ENCODE measurements at places on chromosomes 11 and 22. TPM values are rescaled to one million over a fixed set of nuclear protein-coding genes. Genes with fewer than 3 reads are reported as not detected.

- no peak overlapping the region for H3K27ac ChIP-seq
- no peaks in the 10 kb centered on the region for H3K36me3 ChIP-seq
- DNase-seq: no peak
- H3K27me3 ChIP-seq: no peaks in the 10 kb centered on the region
Observed at GRCh38 chr11:91859666-91860065, 365.0 kb upstream of the FAT3 start.

Gene MLC1
- total RNA-seq: 0.14 TPM

Gene MMP1
- total RNA-seq: 15.7 TPM

DNA sequence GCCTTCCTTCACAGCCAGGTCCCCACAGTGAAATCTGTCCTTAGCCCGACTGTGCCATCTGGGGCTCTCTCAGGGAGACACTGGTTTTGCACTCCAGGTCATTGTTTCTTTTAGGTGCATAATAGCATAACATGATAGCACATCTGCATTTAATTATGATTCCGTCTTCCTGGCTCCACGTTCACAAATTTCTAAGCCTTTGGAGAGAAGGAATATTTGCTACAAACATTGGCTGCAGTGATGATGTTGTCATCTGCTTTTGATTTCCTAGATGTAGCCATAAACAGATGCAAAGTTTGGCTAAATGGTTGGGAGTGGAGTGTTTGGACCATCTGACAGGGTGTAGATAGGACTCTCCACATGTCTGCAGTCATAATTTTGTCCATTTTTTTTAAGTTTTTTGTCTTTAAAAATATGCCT lies 12.0 kb upstream of the CAT start:
- no peaks in the 10 kb centered on the region for H3K36me3 ChIP-seq
- DNase-seq: no peak
- H3K4me3 ChIP-seq: no peak overlapping the region

- no peaks in the 10 kb centered on the region for H3K27me3 ChIP-seq
- no peaks in the 10 kb centered on the region for H3K36me3 ChIP-seq
- no peaks in the 10 kb centered on the region for H3K4me1 ChIP-seq
- DNase-seq: no peak
- no peak overlapping the region for H3K27ac ChIP-seq
- no peak overlapping the region for H3K4me3 ChIP-seq
Observed at GRCh38 chr22:29872989-29873388, 10.0 kb upstream of the MTMR3 start.

Gene CSNK2A3
- 0.75 TPM for total RNA-seq

GRCh38 chr11:43920598-43921419 lies 21.6 kb upstream of the C11orf96 start:
- peaks cover 2% of the 10 kb centered on the region for H3K36me3 ChIP-seq
- H3K4me3 ChIP-seq: no peak overlapping the region
- no peaks in the 10 kb centered on the region for H3K27me3 ChIP-seq
- DNase-seq: peak; percentile 78
- H3K27ac ChIP-seq: no peak overlapping the region

GRCh38 chr11:107860688-107861087 lies 2.1 kb upstream of the SLC35F2 start:
- H3K4me1 ChIP-seq: peaks cover 5% of the 10 kb centered on the region
- H3K27ac ChIP-seq: no peak overlapping the region
- no peaks in the 10 kb centered on the region for H3K36me3 ChIP-seq

Gene OR8D1
- not detected for total RNA-seq

Gene SOX6
- 24.0 TPM for total RNA-seq

GRCh38 chr11:63998558-63999348 lies 12.5 kb downstream of the OTUB1 start:
- no peaks in the 10 kb centered on the region for H3K4me1 ChIP-seq
- peaks cover 4% of the 10 kb centered on the region for H3K36me3 ChIP-seq
- peak overlapping the region; percentile 37 for H3K27ac ChIP-seq
- no peak overlapping the region for H3K4me3 ChIP-seq

Gene VSIG2
- total RNA-seq: not detected

Gene PGA5
- not detected for total RNA-seq

DNA sequence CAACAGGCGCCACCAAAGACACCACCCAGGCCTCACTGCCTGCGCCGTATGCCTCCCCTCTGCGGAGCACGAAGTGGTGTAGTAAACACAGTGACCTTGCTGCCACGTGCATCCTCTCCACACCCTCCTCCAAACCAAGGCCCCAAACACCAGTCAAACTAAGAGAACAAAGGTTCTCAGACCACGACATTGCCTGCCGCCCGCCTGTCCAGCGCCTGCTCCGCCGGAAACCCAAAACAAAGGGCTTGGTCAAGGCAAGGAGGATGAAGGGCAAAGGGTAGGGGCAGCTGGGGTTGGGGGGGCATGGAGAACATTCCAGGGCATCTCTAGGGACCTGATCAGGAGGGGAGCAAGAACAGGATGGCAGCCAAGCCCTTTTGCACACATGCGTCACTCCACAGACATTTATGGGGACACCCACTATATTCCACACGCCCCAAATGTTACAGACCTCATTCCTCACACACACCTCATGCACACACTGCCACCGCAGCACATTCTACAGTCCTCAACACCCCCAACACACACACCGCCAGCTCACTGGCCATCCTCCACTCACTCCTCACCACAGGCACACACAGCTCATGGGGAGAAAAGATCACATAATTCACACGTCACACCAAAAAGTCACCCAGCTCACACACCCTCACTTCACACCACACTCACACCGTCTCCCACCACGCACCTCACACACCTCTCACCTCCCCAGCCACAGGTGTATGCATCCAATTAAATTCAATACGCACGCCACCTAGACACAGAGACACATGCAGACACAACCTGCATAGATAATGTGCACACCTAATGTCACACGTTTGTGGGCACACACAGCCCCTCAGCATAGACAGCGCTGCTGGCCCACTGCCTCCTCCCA lies 34.5 kb downstream of the PDE2A start:
- H3K4me1 ChIP-seq: peaks cover 5% of the 10 kb centered on the region
- DNase-seq: no peak
- no peaks in the 10 kb centered on the region for H3K36me3 ChIP-seq
- no peak overlapping the region for H3K27ac ChIP-seq
- peaks cover 12% of the 10 kb centered on the region for H3K27me3 ChIP-seq
- no peak overlapping the region for H3K4me3 ChIP-seq

DNA sequence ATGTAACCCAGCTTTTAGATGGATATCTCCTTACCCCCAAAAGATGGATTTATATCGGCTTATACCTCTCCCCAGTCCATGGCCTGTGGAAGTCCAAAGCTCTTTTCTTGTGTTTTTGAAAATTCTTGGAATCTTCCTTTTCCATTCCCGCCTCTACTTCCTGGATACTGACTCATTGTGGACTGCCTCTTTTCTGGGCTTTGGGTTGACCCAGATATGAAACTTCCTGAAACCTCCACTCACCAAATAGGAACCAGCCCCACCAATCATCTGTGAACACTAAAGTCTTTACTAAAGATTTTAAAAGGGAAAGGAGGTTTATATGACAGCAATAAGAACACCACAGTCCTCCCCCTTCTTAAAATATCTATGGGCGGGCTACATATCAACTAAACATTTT lies 163.4 kb upstream of the SYN3 start:
- H3K36me3 ChIP-seq: no peaks in the 10 kb centered on the region
- H3K4me1 ChIP-seq: peaks cover 23% of the 10 kb centered on the region
- H3K4me3 ChIP-seq: no peak overlapping the region

Gene GRIK4
- total RNA-seq: 3.6 TPM

Gene GRM5
- not detected for total RNA-seq

GRCh38 chr11:105592035-105592434 lies 17.8 kb upstream of the GRIA4 start:
- no peak overlapping the region for H3K4me3 ChIP-seq
- H3K27ac ChIP-seq: no peak overlapping the region
- H3K36me3 ChIP-seq: no peaks in the 10 kb centered on the region

DNA sequence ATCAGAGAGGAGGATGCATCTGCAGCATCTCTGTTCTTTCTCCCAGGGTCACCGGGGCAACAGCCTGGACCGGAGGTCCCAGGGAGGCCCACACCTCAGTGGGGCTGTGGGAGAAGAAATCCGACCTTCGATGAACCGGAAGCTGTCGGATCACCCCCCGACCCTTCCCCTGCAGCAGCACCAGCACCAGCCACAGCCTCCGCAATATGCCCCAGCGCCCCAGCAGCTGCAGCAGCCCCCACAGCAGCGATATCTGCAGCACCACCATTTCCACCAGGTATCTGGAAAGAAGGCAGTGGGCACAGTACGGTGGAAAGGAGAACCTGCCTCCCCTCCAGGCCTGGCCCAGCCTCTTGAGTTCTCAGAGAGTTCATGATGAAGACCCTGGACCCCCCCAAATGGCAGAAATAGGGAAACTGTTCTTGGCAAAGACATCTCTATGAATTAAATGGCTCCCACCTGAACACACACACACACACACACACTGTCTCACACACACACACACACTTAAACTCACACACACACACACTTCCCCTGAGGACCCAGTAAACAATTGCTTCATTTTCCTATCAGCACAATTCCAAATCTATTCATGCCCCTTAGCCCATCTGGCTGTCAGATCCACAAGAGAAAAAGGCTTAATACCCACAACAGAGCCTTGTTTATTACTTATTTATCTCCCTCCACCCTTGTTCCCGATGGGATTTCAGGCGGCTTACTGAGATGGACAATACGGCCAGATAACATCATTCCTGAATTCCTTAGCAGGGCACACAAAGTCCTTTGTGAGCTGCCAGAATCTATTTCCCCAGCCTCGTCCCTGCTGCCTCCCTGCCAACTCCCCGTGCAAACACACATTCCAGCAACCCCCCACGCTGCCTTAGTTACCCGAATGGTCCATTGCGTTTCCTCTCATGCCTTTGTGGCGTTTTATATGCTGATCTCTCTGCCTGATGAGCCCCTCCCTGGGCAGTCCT lies 8.1 kb downstream of the TMA7B start:
- H3K27ac ChIP-seq: no peak overlapping the region
- peaks cover 11% of the 10 kb centered on the region for H3K4me1 ChIP-seq
- H3K36me3 ChIP-seq: no peaks in the 10 kb centered on the region
- no peak overlapping the region for H3K4me3 ChIP-seq
- no peaks in the 10 kb centered on the region for H3K27me3 ChIP-seq

DNA sequence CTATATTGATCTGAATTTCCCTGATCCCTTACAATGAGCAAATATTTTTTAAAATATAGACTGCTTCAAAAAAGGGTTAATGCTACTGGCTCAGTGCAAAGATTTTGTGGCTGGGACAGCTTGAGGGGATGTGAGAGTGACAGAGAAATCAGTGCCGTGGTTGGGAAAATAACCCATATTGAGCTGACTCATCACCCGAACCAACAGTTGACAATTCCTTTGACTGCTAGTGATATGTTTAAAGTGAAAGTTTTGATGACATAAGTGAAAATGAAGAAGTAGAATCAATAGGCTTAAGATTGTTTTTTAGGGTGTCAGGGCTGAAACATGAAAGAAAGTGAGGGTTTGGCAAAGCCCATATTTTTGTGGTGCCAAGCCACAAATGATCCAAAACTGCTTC lies 257.1 kb upstream of the TENM4 start:
- H3K4me3 ChIP-seq: no peak overlapping the region
- peaks cover 1% of the 10 kb centered on the region for H3K27me3 ChIP-seq
- H3K4me1 ChIP-seq: no peaks in the 10 kb centered on the region
- H3K27ac ChIP-seq: no peak overlapping the region
- no peak for DNase-seq

Gene OR5A1
- not detected for total RNA-seq

DNA sequence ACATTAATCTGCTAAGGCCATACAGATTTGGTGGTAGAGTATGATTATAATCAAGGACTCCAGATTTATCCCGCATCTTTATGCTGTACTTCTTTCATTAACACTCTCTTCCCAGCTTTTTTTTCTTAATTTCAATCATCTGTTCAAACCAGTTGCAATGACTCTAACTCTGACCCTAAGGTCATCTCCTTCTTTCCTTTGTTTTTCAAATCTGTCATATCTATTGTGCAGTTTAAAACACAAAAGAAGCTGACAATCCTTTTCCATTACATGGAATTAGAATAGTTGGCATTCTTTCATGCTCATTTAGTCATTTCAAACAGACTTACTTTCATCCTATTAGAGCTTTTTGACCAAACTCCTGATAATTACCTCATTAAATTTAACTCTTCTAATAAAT lies 53.6 kb upstream of the GRM5 start:
- no peaks in the 10 kb centered on the region for H3K4me1 ChIP-seq
- DNase-seq: no peak
- no peak overlapping the region for H3K4me3 ChIP-seq

- H3K27me3 ChIP-seq: no peaks in the 10 kb centered on the region
- DNase-seq: no peak
- H3K36me3 ChIP-seq: peaks cover 1% of the 10 kb centered on the region
- no peak overlapping the region for H3K4me3 ChIP-seq
Observed at GRCh38 chr22:42635531-42635930, 4.9 kb downstream of the ATP5MGL start.

Gene SPA17
- 3.7 TPM for total RNA-seq
